ENCODE measurements at places on chromosomes 12 and 14. TPM values are rescaled to one million over a fixed set of nuclear protein-coding genes. Genes with fewer than 3 reads are reported as not detected.

DNA sequence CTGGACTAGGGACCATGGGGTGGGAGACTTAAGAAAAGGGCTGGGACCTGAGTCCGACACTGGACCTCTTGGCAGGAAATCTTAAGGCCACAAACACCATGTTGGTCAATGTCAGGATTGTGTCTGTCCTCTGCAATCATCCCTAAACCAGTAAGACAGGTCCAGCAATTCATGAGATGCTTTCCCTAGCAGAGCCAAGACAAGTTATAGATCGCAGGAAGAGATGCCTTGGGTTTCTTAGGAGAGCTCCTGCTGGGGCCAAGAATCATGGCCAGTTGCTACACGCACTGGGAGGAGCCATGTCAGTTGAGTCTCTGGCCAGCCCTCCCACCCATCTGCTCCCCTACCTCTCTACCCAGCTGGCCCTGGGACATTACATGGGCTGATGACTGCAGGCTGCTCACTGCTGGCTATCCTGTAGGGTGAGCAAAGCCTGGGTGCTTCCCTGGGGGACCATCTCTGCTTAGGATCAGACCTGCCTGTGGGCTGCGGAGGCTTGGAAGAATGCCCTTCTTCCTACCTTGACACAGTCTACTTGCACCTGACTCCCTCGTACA is 14.2 kb downstream of the PLEKHH1 start:
- H3K27ac ChIP-seq = no peak overlapping the region
- DNase-seq = no peak
- H3K4me3 ChIP-seq = no peak overlapping the region
- H3K4me1 ChIP-seq = no peaks in the 10 kb centered on the region

DNA sequence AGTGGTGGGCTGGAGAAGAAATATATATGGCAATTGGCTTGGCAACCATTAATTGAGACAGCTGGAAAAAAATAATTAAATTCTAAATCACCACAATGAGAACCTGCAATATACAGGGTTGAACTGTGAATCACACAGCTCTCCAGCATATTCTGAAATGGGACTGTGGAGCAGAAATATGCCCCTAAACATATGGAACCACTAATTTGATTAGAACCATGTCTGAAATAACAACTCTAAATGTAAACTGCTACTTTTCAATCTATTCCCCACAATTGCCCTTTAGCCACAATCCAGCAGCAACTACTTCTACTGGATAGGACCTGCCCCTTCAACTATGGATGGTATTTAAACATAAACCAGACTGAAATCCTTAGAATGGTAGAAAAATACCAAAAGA is 330.4 kb downstream of the TRHDE start:
- no peaks in the 10 kb centered on the region for H3K36me3 ChIP-seq
- H3K4me3 ChIP-seq = no peak overlapping the region
- DNase-seq = no peak
- no peak overlapping the region for H3K27ac ChIP-seq
- H3K27me3 ChIP-seq = no peaks in the 10 kb centered on the region

OR5AU1 gene
- total RNA-seq = not detected

ADAMTS20 gene
- not detected for total RNA-seq

RPGRIP1 gene
- not detected for total RNA-seq
